ENCODE measurements at places on chromosomes 4 and X.

- DNase-seq: no peak
Observed at GRCh38 chr4:75101906-75102786, 169.2 kb downstream of the PARM1 start.

DNA sequence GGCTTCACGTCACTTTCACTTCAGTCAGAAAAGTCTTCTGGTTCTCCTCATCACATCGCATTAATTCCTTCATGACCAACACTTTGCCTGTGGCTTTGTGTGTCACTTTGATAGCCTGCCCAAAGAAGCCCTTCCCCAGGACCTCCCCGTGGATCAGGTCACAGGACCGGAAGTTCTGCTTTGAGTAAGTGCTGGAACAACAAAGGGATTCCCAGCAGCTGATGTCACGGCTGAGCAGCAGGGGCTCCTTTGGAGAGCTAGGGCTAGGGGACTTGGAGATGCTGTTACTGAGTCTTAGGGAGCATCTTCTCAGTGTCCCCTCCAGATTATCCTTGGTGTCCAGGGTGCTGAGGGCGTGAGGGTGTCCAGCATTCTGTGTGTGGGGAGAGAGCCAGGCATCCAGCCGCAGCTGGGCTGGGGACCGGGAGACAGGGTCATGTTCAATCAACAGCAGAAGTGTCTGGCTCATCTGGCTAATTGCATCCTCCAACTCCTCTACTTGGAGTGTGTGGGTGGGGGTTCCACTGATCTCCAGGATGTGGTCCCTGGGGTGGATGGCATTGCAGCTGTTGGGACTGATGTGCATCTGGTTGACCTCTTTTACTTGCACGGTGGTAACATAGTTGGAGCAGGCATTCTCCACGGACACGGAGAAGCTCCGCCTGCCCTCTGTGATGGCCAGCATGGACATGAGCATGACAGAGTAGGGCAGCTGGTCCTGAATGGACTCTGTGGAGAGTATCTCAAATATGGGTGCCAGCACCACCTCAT, 39.2 kb upstream of the ARHGAP6 start:
- DNase-seq: no peak

- DNase-seq: no peak
Observed at GRCh38 chr4:123783921-123784320, 387.3 kb downstream of the SPRY1 start.

DNA sequence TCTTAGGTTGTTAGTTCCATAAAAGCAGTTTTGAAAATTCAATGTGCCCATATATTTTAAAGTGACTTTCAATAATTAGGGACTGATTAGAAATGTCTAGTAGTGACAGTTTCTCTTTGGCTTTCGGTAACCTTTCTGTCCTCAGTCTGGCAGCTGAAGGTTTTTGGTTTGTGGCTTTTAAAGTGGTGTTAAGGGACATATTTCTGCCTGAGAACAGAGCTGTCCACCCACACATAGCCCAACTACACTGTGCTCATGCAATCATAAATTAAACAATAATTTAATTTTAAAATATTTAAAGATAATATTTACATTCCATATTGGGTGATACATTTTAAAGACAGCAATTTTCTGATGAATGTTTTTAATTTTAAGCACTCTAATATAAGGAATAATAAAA, 335.0 kb upstream of the TENM3 start:
- DNase-seq: no peak

GRCh38 chr4:116058129-116058528, 944.7 kb upstream of the NDST4 start:
- no peak for DNase-seq

DNA sequence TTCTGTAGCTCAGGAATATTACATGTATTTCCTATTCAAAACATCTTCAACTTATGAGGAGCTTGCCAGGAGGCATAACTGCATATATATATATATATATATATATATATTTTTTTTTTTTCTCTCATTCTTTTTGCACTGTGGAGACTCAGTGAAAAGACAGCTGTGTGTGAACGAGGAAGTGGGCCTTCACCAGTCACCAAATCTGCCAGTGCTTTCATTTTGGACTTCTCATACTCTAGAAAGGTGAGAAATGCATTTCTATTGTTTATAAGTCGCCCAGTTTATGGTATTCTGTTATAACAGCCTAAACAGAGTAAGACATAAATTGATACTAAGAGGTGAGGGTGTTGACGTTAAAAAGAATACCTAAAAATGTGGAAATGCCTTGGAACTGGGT, 710.6 kb downstream of the TRAM1L1 start:
- no peak for DNase-seq

DNA sequence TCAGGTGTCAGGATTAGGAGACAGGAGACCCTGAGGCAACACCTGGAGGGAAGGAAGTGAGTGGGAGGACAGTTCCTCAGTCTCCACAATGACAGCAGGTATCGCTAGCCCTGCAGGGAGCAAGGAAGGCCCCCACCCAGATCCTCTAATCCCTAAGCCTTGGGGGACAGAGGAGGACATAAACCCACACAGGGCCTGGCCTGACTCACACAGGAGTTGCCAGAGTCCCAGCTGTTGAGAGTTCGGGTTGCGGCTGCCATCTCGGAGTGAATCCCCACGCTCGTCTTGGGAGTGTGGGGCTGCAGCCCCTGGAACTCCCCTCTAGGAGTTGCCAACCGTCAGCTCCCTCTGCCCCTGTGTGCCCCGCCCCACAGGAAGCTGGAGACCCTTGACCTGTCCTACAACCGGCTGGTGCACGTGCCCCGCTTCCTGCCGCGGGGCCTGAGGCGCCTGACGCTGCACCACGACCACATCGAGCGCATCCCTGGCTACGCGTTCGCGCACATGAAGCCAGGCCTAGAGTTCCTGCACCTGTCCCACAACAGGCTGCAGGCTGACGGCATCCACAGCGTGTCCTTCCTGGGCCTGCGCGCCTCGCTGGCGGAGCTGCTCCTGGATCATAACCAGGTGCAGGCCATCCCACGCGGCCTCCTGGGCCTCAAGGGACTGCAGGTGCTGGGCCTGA, 9.2 kb upstream of the BGN start:
- DNase-seq: no peak

DNA sequence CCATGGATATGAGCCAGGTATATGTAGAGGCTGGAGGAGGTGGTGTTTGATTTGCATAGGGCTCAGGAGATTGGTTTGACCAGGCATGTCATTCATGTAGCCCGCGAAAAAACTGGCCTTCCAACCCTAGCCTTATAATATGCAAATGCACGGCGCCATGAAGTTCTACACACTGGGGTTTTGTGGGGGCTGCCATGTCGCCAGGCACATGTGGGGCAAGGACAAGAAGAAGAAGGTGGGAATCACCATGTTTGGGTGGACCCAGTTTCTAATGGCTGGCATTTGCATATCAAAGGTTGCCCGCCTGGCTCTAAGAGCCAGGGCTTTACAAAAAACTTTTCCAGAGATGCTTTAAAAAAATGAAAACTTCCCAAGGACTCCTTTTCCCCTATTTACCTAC, 1251.0 kb downstream of the PCDH18 start:
- no peak for DNase-seq

DNA sequence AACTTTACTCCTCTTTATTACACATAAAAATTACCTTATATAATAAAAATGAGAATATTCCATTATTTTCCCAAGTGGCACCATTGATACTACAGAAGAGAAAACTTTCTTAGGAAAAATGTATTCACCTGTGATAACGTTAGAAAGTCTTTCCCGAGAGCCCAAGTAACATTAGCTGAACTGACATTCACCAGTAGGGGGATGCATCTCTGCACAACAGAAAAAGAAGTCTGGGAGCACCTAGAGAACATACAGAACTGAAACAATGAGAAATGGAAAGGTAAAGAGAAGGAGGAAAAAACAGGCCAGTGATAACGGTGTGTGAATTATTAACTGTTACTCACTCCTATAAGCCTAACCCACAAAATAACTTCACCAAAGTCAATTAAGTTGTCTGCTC, 423.3 kb downstream of the CENPC start:
- DNase-seq: no peak

- DNase-seq: no peak
Observed at GRCh38 chrX:42755815-42756214, 22.1 kb downstream of the PPP1R2C start.

- DNase-seq: no peak
Observed at GRCh38 chr4:154529728-154530519, 20.3 kb downstream of the PLRG1 start.

DNA sequence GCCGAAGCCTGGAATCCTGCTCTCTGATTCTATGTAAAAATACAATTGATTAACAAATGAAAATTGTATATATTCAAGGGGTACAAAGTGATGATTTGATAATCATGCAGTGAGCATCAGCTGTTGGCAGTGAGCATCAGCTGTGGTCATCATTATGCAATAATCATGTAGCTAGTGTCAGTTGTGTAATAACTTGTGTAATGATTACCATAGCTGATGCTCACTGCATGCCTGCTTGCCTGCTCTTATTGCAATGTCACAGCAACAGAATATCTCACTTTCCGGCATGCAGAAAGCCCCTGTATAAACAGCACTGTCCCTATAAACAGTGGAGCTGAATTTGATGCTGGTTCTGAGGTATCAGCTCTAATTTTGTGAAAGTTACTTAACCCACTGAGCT, 46.8 kb downstream of the SULT1B1 start:
- no peak for DNase-seq

DNA sequence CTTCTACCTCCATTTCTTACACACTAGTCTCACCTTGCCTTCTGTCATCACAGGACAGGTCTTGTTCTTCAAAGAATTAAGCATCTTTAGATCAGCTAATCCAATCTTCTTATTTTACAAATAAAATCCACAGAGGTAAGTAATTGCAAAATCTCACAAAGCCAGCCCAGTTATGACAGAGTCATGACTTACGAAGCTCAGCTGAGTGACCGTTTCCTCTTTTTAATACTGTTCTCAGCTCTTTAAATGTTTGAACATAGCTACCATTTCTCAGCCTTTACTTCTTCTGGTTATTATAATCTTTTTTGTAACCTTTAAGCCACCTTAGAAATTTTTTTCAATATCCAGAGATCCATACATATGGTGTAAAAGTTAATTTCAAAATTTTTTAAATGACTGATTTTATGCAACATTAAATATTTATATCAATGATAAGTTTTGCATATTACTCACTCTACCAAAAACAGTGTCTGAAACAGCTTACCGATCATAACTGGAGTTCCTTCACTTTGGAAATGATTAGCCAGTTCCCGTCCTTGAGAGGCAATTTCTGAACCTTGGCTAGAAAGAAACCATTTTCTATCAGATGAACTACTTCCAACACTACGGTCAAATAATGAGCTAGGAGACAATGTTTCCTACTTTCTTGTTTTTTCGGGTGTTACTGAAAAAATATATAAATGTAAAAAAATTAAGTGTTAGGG, 8.8 kb downstream of the ANKRD37 start:
- DNase-seq: no peak

- no peak for DNase-seq
Observed at GRCh38 chr4:47315346-47315745, 148.2 kb downstream of the COMMD8 start.

GRCh38 chr4:970046-970745, 3.2 kb downstream of the DGKQ start:
- DNase-seq: no peak

- DNase-seq: no peak
Observed at GRCh38 chr4:37872310-37872988, 18.4 kb upstream of the TBC1D1 start.

GRCh38 chr4:99413140-99413539, 22.0 kb downstream of the ADH7 start:
- no peak for DNase-seq

- no peak for DNase-seq
Observed at GRCh38 chrX:18558799-18559198, 113.1 kb downstream of the RS1 start.

DNA sequence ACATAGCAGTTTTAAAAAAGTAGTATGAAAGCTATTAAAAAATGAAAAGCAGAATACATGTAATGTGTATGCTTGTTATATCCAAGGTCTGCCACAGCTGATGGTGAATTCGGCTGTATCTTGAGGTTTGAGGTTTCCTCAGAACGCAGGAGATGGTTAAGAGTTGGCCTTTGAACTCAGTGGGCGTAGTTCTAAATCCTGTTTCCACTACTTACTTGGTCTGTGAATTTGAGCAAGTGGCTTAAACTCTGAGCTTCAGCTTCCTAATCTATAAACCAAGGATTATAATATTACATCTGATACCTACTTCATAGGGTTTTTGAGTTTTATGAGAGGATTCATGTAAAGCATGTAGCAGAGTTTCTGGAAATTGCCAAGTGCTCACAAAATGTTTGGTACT, 125.2 kb downstream of the STIM2 start:
- no peak for DNase-seq

DNA sequence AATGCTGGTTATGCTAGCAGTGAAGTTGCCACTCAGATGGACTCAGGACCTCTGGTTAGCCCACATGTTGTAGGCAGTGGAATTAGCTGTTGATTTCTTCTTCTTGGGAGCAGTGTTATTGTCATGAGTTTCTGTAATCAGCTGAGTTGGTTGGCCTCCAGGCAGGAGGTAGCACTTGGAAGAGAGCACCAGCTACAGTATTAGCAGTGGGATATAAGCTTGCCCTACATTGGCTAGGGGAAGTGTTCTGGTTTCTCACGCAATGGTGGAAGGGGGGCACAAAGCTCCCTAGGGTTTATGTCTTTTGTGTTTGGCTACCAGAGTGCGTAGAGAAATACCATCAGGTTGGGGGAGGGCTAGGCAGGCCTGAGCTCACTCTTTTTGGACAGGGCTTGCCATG, 34.0 kb upstream of the UCP1 start:
- DNase-seq: no peak

DNA sequence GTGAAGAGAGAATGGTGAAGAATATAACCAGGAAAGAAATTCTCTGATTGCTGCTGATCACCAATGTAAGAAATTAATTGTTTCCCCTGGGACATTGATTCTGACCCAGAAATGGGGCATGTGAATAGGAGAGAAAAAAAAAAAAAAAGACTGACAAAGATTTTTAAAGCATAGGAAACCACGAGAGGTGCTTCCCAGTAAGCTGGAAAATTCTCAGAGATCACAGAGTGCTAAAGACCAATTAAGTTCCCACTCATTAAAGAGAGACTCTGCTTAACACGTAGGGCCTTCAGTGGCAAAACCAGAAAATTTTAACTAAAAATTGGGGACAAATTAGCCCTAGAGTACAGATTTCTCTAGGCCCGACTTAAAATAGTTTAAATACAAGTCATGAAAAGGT, 604.4 kb downstream of the ARAP2 start:
- DNase-seq: no peak

GRCh38 chr4:174318829-174319764, 35.4 kb downstream of the CEP44 start:
- peak; percentile 58 for DNase-seq

DNA sequence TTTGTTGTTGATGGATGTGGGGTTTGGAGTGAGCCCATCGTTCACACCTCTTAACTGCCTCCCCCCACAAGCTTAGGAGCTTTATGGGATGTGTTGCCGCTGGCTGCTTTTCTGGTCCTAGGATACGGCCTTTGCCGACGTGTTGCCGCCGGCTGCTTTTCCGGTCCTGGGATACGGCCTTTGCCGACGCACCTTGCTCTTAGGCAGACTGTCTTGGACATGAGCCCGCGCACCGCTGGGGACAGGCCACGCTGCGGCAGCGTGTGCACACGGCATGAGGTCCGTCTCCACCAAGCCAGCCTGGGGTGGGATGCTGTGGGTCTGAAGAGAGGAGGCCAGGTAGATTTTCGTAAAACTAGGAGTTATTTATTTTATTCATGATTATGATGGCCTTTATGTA, 14.2 kb downstream of the RGS12 start:
- DNase-seq: no peak

- DNase-seq: peak; percentile 90
Observed at GRCh38 chrX:72620550-72621145, 48.0 kb upstream of the HDAC8 start.

- peak; percentile 75 for DNase-seq
Observed at GRCh38 chr4:57064811-57065711, 45.1 kb downstream of the IGFBP7 start.

GRCh38 chrX:154458116-154458953, at the start of gene PLXNA3:
PLXNA3 (plus strand) TSS chrX:154458281; CDS start chrX:154460184, 1,903 bp downstream.
- DNase-seq: peak; percentile 42

All from dermis blood vessel endothelial cell (primary cell).